Activated CD4-positive, alpha-beta T cell treated with anti-CD3 and anti-CD28 coated beads, Interleukin-2, amount 10 ng/mL, durations not matched to agents 7 days and 5 days (primary cell): ENCODE measurements at places on chromosomes 7 and 10.
A peak's percentile ranks its signal among the peaks of the same experiment; 100 is the strongest.

DNA sequence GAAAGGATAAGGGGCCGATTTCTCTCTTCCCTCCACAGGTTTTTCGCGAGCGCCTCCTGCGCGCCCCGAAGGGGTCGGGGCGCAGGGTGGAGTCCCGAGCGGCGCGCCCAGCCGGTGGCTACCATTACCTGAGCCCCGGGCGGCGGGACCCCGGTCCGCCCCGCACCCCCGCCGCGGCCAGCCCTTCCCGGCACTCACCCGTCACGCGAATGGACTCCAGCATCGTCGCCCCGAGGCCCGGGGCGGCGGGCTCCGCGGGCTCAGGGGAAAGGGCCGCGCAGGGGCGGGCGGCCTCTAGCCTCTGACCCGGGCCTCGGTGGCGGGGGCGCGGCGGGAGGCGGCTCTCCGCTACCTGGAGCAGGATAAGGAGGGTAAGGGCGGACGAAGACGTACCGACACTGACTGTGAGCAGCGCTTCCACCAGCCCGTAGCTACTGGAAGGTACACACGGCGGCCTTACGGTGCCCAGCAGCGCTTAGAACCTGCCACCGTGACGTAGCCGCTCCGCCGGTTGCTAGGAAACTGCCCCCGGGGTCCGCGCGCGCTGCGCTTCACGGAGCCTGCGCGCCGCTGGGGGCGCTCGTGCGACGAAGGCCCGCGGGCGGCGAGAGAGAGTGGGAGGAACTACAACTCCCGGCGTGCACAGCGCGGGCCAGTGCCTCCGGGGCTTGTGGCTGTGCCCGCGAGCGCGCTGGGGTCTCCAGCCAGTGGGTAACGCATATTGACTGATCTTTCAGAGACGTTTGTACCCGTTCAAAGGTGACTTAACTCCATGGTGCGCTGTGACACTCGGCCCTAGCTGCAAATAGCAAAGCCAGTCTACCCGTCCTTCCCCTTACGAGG lies 22.7 kb upstream of the ANLN start:
- peak; percentile 91 for DNase-seq

DNA sequence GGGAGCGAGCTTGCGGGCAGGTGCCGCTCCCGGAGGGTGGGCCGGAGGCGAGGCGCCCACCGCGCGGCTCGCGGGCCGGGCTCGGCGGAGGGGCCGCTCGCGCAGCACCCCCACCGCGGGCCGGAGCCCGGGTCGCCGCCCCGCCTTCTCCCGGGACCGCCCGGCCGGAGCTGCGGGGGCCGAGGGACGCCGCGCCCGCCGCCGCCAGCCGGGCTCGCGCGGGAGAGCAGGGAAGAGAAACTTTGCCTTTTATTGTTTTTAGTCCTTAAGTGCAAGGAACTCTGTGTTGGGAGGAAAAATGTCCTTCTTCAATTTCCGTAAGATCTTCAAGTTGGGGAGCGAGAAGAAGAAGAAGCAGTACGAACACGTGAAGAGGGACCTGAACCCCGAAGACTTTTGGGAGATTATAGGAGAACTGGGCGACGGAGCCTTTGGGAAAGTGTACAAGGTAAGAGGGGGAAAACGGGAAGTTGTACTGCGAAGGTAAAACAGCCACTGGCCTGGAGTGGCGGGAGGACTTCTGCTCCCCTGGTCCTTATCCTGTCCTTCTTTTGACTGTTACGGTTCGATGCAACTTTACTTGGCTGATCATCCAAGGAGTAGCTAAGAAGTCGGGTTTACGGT lies 620 bp downstream of the SLK start:
- DNase-seq: peak; percentile 22

GRCh38 chr7:2575046-2575732 lies 16.4 kb downstream of the IQCE start:
- DNase-seq: no peak

DNA sequence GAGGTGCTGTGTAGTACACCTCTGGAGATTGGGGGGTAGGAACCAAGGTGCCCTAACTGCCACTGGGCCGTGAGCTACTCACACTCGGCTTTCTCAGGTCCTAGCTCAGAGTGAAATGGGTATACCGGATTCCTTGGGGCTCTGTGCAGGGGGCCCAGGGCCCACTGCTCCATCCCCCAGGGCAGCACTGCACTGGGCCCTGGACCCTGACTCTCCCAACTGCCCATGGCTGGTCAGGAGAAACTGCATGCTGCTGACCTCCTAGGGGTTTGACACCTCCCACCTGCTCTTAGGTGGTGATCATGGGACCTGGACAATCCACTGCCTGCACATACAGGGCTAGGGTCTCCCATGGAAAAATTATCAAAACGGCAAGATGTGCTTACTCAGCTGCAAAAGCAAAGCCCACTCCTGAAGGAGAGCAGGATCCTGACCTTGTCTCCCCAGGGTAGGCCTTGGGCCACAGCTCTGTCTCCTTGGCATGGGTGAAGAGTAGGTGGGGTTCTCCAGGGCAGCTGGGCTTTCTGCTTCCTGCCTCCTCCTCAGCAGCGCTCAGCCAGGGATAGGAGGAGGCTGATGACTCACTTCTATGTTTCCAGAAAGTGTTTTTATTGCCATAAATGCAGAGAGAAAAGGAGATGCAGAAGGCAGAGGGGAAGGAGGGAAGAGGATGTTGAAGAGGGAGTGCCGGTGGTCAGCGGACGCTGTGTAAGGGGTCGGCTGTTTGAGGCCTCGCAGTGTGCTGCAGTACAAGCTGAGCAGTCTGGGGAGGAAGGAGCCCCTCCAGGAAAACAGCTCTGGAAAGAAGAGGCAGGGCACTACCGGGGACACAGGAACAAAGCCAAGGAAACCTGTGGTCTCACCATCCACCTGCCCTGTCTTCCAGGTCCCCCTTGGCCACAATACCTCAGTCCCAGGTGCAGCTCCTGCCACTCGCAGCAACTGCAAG lies 107.8 kb downstream of the ARHGAP22 start:
- DNase-seq: no peak

DNA sequence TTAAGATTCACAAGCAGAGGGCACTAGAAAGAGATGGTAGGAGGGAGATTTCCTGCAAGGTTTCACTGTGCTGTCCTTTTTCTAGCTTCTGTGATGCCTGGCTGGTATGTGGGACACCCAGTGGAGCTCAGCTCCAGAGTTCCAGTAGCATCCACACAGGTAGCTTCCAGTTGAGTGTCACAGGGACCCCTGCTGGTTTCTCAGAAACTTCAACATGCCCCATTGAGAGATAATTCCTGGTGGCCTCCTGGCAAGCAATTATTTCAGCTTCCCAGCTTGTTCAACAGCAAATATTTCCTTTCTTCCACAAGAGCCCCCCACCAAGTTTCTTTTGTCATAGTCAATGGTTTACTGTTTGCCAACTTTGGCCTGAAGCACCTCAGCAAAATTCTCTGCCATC lies 858.7 kb downstream of the REEP3 start:
- DNase-seq: no peak

- DNase-seq: no peak
Observed at GRCh38 chr10:128280271-128280670, 154.0 kb upstream of the MKI67 start.

- DNase-seq: peak; percentile 88
Observed at GRCh38 chr10:78047314-78047891, 13.7 kb downstream of the RPS24 start.

DNA sequence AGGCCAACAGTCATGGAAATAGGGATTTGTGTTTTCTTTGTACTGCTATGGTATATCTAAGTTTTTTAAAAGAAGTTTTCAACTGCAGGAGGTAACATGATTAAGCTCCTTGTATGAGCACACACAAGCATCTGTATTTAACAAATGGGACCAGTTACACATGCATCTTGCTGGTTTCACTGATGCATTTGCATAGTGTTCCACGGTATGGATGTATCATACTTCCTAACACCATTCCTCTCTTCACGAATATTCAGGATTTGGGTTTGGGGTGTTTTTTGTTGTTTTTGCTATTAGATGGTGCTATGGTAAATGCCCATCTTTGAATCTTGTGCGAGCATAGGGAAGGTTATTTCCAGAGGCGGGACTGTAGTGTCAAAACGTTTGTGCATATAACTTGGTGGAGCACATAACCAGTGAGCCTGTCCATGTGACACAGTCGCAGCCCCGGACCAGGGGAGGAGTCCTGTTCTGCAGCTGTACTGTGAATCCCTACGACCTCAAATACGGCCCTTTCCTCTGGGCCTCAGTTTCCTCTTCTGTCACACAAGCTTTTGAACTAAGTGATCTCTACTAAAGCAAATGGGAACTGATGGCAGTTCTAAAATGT lies 1.9 kb downstream of the H2BK1 start:
- DNase-seq: no peak

DNA sequence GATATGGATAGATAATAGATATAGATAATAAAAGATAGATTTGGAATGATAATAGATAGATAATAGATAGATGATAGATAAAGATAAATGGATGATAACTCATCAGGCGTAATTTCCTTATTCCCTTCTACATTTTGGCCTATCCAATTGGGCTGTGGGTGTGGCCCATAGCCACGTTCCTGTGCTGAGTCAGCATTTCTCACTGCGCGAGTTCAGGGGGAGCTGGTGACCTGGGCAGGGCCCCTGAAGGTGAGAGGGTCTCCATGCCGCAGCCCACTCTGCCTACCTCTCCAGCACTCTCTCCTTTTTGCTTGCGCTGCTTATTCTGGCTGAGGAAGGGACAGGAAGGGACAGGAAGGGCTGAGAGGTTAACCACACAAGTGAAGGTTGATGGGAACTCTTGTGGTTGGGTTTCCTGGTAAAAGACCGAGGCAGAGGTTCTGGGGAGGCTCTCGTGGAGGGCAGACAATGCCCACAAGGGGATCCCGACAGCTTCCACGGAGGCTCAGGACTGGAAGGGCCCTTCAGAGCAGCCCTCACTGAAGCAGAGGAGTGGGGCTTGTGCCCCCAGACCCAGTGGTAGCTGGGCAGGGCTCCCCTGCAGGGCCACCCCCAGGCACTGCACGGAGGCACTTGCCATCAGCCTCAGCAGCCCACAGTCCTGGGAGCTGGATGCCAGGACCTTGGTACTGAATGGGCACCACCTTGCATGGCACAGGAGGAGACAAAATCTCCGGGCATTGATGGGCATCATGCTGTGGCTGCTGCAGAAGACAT lies 247.3 kb upstream of the PITRM1 start:
- peak; percentile 35 for DNase-seq

DNA sequence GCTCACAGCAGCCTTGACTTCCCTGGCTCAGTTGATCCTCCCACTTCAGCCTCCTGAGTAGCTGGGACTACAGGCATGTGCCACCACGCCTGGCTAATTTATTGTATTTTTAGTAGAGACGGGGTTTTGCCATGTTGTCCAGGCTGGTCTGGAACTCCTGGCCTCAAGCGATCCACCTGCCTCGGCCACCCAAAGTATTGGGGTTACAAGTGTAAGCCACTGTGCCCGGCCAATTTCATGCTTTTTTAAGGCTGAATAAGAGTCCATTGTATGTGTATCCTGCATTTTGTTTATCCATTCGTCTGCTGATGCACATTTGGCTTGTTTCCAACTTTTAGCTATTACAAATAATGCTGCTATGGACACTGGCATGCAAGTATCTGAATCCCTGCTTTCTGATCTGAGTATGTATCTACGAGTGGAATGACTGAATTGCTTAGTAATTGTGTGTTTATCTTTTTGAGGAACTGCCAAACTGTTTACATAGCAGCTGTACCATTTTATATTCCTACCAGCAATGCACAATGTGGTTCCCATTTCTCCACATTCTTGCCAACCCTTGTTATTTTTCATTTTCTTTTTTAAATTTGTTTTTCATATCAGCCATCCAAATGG lies 37.3 kb upstream of the TPST1 start:
- no peak for DNase-seq
